AML-193 (cell line): ENCODE measurements at places on chromosomes 1 and 21.

- DNase-seq, result no peak
Observed at GRCh38 chr1:66623812-66624211, 89.9 kb downstream of the SGIP1 start.

DNA sequence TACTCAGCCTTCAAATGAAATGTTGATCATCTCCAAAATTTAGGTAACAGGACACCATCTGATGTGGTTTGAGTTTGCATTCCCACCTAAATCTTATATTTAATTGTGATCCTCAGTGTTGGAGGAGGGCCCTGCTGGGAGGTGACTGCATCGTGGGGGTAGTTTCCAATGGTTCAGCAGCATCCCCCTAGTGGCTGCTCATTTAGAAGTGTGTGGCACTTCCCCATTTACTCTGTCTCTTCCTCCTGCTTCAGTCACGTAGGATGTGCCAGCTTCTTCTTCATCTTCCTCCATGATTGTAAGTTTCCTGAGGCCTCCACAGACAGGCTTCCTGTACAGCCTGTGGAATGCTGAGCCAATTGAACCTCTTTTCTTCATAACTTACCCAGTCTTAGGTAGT, 731.2 kb downstream of the USP25 start:
- DNase-seq, result no peak

DNA sequence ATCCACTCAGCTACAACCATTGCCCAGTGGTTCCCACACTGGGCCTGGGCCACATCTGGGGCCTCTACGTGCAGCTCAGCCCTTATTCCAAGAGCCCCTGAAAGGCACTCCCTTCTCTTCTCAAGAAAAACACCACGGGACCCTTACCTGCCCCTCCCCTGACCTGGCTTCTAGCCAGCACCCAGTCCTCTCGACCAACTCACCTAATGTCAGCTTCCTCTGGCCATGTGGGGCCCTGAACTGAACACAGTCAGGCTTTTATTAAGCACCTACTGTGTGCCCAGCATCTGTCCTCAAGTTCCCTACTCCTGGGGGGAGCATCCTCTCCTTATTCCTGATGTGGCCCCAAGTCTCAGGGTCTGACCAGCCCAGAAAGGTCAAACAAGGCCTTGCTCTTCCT, 208.4 kb downstream of the MATN1 start:
- DNase-seq, result no peak

DNA sequence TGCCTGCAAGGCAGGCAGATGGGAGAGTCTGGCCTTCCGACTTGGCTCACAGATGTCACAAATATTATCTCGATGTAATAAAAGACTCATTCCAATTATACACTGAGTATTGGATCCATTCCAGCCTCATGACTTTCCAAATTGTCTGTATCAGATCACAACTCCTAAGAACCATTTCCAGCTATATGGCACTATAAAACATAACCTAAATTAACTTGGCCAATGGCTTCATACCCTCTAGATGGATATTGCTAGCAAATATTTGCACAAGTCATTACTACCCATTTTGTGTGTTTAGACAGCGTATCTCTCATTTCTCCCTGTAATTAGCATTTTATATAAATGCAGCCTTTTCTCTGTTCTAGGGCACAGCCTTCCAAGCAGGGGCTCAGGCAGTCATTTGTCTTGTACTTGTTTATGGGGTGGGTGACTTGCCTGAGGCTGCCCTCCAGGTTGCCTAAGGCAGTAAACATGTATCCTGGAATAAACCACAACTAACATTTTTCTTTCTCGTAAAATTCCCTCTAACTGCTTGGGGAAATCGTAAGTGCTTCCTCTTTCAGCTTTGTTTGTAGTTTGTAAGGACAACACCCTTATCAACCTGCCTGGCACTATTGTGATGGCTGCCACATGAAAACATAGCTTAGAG, 70.6 kb upstream of the KCNJ6 start:
- no peak for DNase-seq

DNA sequence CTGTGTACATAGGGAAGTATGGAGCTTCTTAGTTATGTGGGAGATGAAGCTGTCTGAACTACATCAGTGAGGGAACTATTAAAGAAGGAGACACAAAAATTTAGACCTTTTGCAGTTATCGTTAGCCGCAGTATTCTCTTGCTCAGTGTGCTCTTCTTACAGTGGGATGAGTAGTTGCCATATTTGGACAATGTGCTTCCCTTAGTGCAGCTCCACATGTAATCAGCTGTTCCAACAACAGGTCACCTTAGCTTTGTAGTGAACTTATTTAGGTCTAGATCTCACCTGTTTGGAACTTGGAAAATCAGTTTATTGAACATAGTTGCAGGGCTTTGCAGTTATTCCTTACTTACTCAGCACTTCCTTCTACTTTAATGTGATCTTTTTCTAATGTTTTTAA, 18.1 kb downstream of the GPR52 start:
- no peak for DNase-seq

DNA sequence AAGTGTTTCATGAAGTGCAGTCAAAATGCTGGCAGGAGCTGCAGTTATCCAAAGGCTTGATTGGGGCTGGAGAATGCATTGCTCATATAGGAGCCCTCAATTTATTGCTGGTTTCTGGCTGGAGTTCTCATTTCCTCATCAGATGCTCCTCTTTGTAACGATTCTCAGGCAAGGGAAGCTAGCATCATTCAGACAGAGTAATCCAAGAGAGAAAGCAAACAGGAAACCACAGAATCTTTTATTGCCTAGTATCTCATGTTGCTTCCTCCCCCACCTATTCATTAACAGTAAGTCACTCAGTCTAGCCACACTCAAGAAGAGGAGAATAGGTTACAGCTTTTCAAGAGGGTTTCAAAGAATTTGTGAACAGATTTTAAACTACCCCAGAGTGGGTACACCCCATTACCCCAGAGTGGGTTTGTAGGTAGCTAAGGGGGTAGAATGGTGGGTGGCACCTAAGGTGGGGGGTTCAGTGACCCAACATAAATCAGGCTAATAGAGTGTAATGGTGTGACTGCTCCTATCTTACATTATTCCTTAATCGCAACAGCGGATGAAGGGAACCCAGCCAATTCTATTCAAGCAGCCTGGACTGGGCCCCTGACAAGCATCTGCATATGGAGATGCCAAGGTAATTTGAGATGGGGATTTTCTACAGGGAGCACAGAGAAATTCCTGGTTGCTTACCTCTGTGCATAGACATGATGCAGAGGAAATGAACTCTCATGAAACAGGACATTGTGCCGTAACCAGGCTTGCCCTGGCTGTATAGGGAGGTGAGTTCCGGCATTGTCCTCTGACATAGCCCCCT, 67.1 kb downstream of the KCNJ15 start:
- DNase-seq, result no peak

- no peak for DNase-seq
Observed at GRCh38 chr1:11286735-11287410, 13.9 kb downstream of the UBIAD1 start.

- DNase-seq, result no peak
Observed at GRCh38 chr1:79825551-79825950, 819.0 kb upstream of the ADGRL4 start.

- no peak for DNase-seq
Observed at GRCh38 chr1:64540265-64540791, 70.4 kb downstream of the CACHD1 start.

- DNase-seq, result no peak
Observed at GRCh38 chr1:193846876-193847604, 660.6 kb upstream of the B3GALT2 start.

DNA sequence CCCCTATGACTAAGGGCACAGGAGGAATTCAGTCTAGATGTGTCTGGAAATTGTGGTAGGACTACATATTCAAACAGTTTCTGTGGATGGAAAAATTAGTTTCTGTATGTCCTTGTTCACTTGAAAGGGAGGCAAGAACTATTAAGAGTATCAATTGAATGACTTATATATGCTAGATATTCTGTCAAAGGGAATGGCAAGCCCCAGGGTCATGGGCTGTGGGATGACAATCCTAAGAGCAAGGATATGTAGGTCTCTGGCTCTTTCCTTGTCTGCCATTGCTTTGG, 383.5 kb upstream of the B3GALT2 start:
- no peak for DNase-seq

DNA sequence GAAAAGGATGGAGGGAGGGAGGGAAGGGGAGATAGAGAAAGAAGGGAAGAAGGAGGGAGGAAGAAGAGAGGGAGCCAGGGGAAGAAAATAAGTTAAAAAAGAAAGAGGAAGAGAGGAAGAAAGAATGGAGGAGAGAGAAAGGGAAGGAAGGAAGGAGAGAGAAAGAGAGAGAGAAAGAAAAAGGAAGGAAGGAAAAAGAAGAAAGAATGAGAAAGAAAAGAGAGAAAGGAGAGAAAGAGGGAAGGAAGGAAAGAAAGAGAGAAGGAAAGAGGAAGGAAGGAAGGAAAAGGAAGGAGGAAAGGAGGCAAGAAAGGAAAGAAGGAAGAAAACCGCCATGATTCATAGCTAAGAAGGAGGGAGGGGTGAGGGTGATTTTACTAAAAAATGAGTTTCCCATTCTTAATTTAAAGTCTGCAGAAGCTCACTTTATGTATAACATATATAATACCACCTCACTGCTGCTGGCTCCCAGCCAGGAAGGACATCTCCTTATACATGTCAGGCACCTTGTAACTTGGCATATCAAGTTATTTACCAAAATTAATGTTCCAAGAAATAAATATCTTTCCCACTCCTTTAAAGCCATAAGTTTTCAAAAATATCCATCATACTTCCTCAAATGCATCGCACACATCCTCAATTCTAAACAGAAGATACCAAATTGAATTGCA, 46.0 kb upstream of the OLIG2 start:
- no peak for DNase-seq

DNA sequence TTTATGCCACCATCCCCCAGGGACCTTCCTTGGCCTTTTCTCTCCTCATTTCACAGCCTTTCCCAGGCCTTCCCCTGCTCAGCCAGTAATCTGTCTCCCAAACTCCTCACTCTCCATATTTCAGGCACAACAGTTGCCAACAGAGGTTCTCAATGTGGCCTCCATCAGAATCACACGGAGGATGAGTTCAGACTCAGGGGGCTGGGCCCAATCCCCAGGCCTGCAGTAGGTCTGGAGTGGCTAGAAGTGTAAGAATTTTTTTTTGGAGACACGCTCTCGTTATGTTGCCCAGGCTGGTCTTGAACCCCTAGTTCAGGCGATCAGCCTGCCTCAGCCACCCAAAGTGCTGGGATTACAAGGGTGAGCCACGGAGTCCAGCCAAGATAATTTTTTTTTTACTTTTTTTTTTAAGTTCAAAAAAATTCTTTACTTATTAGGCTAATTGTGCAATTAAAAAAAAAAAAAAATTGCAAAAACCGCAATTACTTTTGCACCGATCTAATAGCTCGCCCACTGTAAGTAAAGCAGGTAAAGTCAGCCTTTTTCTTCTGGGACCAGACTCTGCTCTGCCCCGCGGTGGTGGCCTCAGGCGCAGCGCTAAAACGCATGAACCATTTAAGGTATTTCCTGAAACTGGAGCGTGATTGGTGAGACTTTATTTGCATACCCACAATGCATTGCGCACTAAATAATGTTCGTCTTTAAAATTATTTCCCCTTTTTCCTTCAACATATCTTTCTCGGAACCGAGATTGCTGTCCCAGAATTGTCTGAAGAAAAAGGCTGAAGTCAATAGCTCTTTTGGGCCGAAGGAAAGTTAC, 18.7 kb downstream of the KIAA2013 start:
- DNase-seq, result peak; percentile 90

DNA sequence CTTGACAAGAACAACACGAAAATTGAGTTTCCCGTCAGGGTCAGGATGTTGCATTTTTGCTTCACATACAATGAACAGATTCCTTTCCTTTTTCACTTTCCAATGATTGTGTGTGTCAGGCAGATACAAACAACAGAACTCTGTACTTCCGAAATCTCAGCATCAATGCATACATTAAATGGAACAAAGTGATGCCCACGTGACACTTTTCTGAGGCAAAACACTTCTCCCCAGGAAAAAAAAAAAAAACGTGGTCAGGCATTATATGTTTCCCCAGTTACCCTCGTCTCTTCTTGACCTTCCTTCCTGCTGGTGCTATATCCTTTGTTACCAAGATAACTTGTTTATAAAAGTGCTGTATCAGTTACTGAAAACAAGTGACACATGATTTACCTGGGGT, 181.8 kb downstream of the ZNF281 start:
- no peak for DNase-seq

DNA sequence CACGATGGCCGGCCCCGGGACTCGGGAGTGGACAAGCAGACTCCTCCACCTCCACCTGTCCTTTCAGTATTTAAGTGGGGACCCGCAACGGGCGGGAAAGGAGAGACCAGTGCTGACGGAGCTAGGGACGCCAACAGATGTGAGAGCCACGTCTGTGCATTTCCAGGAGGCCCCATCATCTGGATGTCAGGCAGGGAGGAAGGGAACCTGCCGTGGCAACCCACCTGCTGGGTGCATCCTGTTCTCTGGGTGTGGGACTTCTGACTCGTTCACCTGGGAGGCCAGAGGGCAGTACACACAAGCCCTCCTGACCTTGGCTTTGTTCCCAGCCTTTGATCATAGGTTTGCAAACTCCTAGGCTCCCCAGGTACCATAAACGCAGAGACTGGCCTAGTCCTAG, 5.6 kb upstream of the PCBP3 start:
- DNase-seq, result no peak

GRCh38 chr1:111538343-111539025, 35.1 kb upstream of the ADORA3 start:
- DNase-seq, result no peak

- DNase-seq, result no peak
Observed at GRCh38 chr1:230391776-230392535, 34.2 kb downstream of the PGBD5 start.

GRCh38 chr1:234884701-234885100, 243.9 kb downstream of the TOMM20 start:
- no peak for DNase-seq

GRCh38 chr1:41241354-41241748, 755 bp downstream of the SCMH1 start:
- DNase-seq, result peak; percentile 35

- DNase-seq, result no peak
Observed at GRCh38 chr1:48396208-48396607, 75.8 kb downstream of the SPATA6 start.

GRCh38 chr21:25307489-25307888, 299.8 kb downstream of the MRPL39 start:
- DNase-seq, result no peak

DNA sequence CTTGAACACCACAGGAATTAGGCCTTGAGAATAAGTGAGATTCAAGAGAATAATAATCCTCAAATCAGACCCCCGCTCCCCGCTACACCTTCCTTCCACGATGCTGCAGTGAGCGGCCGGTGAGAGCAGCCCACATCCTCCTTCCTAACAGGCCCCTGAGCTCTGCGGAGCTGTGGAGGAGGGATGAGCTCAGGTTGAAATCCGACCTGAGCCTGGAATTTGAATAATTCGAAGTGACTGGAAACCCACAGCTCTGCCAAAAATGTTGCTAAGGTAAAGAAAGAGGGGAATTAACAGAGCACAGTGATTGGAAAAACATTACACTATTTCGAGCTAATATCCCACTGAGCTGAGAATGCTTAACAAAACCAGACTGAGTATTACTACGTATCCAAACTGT, 90.0 kb downstream of the URB2 start:
- DNase-seq, result no peak
